ENCODE measurements at places on chromosomes 4 and X.
A peak's percentile ranks its signal among the peaks of the same experiment; 100 is the strongest.

DNA sequence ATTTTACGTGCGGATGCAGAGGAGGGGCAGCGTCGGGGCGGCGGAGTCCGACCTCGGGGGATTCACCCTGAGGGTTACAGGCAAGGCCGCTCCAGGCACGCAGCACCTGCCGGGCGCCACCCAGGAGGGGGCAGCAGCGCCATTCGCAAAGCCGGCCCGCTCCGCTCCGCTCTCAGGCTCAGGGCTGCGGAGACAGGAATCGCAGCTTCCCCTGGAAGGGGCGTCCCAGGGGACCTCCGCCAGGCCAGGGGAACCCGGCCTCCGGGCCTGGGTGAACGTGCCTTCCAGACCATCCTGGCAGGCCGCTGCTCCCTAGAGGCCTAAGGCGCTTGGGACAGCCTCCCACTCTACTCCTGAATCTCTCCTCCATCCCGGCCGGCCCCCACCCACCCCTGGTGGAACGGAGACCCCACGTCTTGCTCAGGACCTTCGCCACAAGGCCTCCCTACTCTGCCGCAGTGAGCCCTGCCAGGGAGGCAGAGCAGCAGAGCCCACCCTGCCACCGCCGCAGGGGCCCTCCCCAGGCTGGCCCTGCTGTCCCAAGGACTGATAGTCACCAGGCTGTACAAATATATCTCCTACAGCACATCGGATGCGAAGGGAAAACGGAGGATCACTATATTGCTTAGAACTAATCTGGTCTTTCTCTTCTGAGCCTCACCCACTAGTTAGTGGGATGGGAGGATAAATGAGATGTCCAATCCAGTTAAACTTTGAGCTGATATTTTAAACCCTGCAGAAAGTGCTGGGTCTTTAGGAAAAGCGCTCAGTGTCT is 115.0 kb downstream of the SMIM20 start:
- peak; percentile 59 for DNase-seq

- no peak for DNase-seq
Measured at GRCh38 chrX:77786365-77786680, 307 bp upstream of the ATRX start.

DNA sequence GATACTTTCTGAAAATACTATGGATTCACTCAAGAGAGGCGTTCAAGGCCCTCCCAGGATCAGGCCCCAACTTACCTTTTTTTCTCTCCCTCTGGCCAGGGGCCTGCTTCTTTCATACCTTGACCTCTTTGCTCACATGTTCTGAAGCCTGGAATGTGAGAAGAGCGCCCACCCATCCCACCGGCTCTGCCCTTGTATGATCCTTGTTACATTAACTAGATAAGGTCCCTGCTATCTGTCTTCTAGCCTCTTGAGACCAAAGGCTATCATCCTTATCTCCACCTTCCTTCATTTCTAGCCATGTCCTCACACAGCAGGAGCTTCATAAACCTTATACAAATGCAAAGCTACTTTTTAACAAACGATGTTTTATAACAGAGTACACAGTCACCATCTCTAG is 45.9 kb downstream of the PROM1 start:
- DNase-seq = no peak

GRCh38 chr4:138954428-138954827 is 61.2 kb upstream of the NOCT start:
- no peak for DNase-seq

GRCh38 chr4:152705903-152706302 is 26.1 kb upstream of the TMEM154 start:
- DNase-seq = no peak

Measured in GM12891 (cell line).